ENCODE measurements at places on chromosomes 12 and 14.

DNA sequence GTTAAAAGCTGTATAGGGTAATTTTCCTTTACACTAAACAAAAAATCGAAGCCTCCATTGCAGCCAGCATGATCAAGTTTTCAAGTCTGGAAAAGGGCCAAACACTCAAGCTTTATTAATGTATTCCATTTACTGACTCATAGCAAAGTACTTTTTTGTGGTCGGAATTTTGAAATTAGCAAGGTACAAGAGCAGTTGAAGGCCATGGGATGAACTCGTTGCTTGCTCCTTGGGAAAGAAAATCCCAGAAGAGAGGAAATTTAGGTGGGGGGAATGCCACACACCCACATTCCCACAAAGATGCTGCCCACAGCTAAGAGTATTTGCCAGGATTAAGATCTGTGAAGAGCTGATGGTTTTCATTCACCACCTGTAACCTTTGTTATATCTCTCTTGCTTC is 333.7 kb downstream of the EGLN3 start:
- DNase-seq = peak; percentile 93

DNA sequence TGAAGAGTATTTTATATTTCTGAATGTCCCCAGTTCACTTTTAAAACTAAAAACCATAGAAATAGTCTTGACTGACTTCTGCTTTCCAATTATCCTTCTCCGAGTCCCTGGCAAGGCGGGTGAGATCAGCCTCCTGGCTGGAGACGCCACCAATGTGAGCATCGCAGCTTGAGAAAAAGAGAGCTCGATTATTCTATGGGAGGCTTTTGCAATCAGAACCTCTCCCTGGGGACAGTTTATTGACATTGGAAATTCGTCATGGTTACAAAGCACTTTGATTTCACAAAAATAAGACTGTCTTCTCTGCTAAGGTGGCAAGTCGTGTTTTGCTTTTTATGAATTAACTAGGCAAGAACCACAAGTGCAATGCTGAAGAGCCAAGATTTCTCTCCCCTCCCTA is 23.6 kb upstream of the GPHB5 start:
- no peak for DNase-seq

DNA sequence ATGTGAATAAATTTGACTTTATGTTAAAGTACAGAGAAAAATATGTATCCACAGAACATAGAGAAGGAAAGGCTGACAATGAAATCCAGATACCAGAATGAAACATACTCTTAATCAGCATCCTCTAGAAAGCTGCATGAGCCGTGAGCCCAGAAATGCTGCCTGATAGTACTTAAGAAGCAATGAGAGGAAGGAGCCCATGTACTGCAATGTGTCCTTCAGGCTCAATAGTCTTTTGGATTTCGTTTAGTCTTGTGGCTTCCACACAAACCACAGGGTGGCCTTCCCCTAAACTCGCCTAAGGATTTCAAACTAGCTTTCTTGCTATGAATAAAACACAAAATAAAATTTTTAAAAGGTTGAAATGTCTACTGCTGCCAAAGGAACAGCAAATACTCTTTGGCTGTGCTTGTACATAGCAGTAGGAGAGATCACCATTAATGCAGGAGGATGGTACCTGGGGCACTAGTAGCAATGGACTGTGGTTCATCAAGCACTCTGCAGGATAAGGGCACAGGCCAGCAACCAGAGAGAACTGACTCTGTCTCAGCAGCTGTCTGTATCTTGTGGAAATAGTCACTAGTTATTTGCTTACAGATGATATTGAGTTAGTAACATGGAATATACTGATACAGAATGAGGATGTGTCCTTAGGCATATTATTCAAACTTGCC is 988.3 kb upstream of the LRFN5 start:
- DNase-seq = no peak

DNA sequence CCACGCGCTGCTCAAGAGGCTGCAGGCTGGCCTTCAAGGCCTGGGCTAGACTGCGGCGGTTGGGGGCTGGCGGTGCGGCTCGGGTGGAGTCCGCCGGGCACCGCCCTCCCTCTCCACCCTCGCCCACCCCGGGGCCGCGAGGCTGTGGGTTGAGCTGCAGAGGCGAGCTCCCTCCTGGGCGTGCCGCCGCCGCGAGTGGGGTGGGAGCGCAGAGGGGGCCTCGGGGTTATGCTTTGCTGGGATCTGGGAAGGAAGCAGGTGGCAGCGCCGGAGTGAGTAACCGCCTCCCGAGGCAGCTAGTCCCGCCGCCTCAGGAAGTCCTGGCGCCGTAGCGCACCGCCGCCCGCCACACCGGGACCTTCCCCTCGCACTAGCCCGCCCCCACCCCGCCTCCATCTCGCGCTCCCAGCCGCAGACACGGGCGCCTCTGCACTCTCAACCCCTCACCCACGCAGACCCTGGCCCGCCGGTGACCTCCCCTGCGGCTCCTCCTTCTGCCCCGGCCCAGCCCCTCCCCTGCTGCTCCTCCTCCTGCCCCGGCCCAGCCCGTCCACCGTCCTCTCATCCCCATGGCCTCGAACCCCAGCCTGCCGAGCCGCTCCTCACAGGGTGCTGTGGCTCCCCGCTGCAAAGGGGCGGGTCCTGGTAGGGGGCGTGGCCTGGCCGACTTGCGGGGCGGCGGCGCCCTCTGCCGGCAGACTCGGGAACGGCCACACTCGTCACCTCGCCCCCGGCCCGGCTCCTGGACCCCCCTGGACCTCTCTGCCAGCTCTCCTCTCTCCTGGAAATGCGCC is 16.6 kb downstream of the TAMALIN start:
- peak; percentile 25 for DNase-seq

DNA sequence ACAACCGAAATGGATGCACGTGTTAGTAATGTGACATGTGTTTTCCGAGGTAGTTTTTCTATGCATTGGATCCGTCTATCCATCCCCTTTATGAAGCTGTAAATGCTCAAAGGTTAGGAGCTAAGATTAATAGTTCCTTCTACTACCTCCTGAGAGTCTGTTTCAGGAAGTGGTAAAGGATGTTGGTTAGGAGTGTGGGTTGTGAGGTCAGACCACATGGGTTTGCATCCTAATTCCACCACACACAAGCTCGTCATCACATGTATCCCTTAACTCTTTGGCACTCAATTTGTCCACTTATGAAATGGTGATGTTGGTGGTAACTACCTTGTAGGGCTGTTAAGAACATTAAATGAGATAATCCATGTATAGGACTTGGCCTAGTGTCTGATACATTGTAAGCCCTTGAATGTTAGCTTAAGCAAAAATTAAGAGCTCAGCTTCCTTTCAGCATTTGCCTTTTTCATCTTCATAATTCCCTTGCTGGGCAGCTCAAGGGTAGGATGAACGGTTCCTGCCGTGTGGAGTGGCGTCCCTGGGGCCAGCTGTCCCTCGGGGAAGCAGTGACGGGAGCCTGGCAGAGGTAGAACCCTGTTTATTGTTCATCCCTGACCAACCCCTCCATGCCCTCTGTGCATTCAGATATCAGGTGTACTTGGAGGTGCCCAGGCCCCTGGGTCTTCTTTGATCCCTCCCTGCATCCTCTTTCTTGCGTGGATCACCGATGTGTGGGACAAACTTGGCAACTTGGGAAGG is 52.3 kb downstream of the TSPAN9 start:
- peak; percentile 95 for DNase-seq

All from astrocyte (in vitro differentiated cells and primary cell).